ENCODE measurements at places on chromosomes 4 and X.

GRCh38 chr4:90495936-90496335 is 368.7 kb downstream of the CCSER1 start:
- no peak for DNase-seq

- DNase-seq: no peak
Observed at GRCh38 chrX:2316534-2316933, 184.2 kb downstream of the DHRSX start.

- no peak for DNase-seq
Observed at GRCh38 chr4:136909626-136910025, 622.7 kb downstream of the PCDH18 start.

- no peak for DNase-seq
Observed at GRCh38 chr4:110902500-110902899, 279.6 kb upstream of the PITX2 start.

DNA sequence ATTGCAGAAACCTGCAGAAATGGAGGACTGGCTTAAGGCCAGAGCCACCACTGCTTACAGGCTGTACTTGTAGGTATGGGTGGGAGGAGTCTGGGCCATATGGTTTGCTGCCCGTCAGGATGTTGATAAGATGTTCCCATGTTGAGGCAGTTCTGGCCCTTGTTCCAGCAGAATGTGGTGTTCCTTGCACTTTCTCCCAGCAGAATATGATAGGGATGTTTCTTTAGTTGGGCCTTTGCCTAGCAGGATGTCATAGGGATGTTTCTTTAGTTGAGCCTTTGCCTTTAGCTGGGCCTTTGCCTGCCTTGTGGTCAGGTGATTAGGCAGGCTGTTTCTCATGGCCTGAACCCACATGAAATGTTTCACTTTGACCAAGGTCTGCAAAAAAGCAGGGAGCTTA is 139.1 kb upstream of the PAQR3 start:
- DNase-seq: no peak

GRCh38 chr4:185685804-185686203 is 126.2 kb downstream of the SORBS2 start:
- no peak for DNase-seq

DNA sequence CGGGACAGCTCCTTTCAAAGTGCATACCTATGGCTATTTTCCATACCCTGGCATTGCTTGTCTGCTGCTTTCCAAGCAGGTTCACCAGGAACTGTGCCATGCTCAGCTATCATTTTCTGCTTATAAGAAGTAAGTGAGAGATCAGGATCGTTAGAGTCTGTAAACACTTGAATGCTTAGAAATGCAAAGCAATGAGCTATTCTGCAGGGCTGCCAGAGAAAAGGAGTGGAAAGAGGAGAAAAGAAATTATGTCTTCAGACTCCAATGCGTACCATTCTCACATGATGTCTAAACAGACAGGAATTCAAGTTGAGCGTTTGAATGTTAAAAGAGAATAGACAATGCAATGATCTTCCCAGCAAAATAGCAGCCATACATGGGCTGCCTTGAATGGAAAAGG is 245.5 kb upstream of the SLC7A11 start:
- no peak for DNase-seq

DNA sequence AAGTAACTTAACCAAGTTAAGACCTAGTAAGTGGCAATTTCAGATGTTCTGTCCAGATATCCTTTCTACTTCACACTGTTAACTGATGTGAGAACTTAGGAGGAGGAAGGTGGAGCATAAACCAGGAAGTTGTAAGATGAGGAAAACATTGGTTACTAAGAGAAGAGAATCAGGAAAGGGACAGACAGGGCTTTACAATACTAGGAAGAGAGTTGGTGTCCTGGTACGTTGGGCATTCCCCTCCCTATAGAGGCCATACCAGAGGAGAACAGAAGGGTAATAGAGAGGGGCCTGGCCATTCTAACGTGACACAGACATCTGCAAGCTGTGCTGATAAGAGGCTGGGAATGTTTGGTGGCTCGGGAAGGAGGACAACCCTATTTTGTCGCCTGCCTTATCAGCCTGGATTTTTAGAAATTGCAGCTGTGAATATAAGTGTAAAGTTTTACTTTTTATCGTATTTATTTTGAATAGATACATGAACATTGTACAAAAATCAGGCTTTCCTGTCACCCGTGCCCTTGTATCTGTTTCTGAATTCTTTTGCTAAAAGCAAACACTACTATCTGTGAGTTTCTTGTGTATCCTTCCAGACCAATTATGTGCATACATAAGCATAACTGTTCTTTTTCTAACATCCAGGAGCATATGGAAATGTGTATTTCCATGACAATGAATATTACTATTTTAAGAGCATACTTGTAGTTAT is 53.5 kb upstream of the HPRT1 start:
- DNase-seq: no peak
